ENCODE measurements at places on chromosomes 16 and 17. TPM values are rescaled to one million over a fixed set of nuclear protein-coding genes. Genes with fewer than 3 reads are reported as not detected.
A peak's percentile ranks its signal among the peaks of the same experiment; 100 is the strongest.

MRPL38 gene
- total RNA-seq, result 76.8 TPM

DNA sequence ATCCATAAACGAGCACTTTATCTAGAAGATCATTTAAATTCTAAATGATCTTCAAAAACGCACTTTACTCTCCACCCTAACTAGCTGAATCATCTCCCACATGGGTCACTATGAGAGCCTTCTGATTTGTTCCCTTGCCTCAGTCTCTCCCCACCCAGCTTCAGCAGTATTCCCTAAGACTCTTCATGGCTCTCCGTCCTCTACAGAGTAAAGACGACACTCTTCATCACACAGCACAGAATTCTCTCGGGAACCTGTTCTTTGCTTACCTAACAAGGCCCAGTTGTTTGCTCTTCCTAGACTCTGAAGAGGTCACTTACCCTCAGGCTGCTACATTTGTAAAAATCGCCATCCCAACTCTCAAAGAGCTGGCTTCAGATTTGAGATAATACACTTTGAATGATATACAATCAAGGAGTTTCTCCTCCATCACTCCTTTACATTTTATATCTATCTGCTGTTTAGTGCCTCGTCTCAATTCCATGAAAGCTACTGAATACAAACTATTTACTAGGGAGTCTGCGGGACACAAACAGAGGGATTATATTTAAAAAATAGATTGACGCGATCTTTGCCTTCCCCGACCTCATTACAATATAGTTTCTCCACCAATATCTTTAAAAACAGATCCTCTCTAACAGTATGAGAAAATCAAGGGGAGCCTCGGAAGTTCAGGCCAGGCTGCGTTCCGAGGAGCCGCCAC, 511 bp upstream of the LIG3 start:
- DNase-seq, result no peak

GRCh38 chr16:23667355-23667659, 11.4 kb upstream of the PLK1 start:
- DNase-seq, result no peak

GRCh38 chr16:30482366-30482765, 9.8 kb downstream of the ITGAL start:
- no peak for DNase-seq

SLC47A1 gene
- total RNA-seq, result not detected

DNA sequence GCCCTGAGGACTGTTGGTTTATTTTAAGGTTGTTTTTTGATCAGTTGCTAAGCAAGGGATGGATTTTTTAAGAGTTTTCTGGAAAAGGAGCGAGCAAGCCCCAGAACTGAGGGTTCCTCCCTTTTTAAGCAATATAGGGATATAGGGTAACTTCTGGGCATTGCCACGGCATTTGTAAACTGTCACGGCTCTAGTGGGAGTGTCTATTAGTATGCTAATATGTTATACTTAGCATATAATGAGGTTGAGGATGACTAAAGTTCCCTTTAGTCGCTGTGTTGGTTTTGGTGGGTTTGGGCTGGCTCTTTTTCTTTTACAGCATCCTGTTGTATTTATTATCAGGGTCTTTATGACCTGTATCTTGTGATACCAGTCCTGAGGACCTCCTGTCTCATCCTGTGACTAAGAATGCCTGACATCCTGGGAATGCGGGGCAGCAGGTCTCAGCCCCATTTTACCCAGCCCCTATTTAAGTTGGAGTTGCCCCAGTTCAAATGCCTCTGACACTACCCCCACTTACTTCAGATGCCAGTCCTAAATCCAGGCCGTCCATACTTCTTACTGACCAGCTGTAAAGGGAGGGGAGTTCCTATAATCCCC, 59.4 kb downstream of the MFSD11 start:
- no peak for DNase-seq

DNA sequence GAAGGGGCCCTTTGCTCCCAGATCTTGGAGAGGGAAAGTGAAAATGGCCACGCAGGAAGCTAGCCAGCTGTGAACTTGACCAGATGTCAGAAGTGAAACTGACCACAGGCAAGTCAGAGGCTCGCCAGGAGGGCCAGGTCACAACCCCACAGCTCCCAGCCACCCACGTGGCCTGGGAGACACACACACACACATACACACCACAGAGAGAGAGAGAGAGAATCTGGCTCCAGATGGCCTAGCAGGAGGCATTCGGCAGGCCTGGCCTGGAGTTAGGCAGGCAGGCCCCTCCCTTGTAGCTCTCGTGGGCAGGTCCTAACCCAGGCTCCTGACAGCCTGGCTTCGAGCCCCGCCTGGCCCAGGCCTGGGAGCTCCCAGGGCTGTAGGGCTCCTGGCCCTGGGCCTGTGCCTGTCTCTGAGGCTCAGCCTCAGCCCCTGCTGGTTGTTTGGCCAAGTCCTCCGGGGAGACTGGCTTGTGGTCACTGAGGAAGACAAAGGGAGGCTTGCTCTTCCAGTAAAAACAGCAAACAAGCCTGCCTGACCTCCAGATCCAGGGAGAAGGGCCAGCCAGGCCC, 20.2 kb downstream of the NGFR start:
- peak; percentile 87 for DNase-seq

- no peak for DNase-seq
Observed at GRCh38 chr16:88288303-88288702, 94.5 kb upstream of the ZNF469 start.

DNA sequence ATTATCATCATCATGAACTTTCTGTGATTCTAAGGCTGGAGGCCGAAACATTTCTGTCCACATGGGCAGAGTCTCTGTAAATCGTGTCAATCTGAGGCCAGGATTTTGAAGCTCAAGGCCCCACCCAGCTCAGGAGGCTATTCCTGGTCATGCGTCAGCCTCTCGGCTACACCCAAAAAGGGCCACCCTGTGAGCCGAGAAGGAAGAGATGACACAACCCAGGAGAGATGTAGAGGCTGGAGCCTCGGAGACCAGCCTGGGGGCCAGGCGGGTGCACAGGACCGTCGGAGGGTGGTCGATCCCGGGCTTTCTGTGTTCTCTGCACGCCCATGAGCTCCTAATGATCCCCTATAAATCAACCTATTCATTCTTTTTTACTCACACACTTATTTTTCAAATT, 1.1 kb upstream of the CACNG1 start:
- DNase-seq, result no peak

KRT16 gene
- total RNA-seq, result not detected

USP43 gene
- total RNA-seq, result not detected

DNA sequence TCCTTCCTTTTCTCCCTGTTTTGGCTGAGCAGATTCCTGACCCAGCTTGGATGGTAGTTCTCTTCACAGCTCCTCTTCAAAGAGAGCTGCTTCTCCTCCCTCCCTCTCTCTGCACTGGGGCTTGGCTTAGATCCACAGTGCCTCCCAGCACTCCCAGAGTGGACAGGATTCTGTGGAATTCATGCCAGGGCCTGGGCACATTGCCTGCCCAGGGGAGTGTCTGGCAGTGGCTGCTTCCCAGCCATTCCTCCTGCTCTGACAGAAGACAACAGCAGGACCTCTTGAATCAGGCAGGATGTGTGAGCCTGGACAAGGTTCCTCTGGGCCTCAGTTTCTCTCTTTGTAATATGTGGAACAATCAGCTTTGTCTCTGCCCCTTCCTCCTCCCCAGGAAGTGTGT, 4.5 kb upstream of the MMP28 start:
- peak; percentile 68 for DNase-seq

ARL5C gene
- total RNA-seq, result not detected

DNA sequence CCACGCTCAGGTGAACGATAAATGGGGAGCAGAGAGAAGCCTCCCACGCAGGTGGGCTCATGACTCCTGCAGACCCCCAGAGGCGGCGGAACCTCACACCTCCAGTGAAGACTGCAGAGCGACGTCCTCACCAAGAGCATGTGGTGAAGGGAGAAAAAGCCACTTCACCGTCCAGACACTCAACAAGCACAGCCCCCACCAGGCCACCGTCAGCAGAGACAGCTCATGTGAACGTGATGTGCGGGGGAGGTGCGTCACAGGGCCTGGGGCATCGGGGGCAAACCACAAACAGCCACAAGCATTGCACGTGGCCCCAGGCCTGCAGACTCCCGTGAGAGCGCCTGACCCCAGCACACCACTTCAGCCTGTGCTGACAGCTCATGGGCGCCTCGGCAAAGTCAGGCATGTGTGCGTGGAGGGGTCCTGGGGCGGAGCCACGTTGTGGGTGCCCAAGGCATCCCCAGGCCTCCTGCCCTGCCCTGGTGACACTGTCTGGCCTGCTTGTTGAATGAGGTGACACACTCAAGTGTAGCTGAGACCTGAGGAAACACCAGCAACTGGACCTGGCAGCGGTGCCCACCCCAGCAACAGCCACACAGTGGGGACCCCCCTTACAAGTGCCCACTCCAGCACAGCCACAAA, 19.0 kb downstream of the LMF1 start:
- DNase-seq, result no peak
